ENCODE measurements at places on chromosomes 1 and 21.

- no peak for DNase-seq
These were observed 34.0 kb downstream of the TMEM53 start for GRCh38 chr1:44640200-44640853.

DNA sequence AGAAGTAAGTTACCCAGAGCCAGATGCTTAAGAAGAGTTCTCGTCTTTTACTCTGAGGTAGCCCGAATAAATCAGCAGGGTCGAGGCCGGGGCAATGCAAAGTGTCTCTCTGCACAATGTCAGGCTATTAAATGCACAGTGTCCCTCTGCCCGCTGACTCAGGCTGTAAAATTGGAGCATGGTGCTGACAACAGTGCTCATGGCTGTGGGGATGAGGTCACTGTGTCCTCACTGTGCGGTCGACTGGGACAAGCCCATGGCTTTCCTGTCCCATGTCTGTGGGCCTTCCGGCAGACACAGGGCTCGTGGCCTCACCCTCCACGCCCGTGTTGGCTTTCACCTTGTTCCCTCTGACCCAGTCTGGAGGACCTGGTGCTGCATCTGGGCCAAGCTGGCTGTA lies 14.6 kb upstream of the SLC2A1 start:
- no peak for DNase-seq

DNA sequence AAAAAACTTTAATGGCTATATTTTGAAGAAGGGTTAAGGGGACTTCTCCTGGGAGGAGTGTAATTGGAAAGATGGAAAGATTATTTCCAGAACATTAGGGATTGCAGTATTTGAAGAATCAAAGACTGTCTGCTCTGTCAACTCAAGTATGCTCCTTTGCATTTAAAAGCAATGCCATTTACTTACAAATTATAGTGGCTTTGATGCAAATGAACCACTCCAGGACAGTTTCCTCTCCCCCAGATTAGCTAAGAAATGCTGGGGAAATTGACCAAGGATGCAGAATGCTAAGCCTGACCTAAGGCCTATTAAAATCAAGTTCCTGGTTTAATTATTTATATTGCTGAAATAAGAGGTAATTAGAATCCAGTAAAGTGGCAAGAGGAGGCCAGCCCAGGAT lies 110.5 kb upstream of the CAMK1G start:
- DNase-seq = no peak

GRCh38 chr1:43849670-43850069 lies 83.9 kb upstream of the ARTN start:
- DNase-seq = no peak

DNA sequence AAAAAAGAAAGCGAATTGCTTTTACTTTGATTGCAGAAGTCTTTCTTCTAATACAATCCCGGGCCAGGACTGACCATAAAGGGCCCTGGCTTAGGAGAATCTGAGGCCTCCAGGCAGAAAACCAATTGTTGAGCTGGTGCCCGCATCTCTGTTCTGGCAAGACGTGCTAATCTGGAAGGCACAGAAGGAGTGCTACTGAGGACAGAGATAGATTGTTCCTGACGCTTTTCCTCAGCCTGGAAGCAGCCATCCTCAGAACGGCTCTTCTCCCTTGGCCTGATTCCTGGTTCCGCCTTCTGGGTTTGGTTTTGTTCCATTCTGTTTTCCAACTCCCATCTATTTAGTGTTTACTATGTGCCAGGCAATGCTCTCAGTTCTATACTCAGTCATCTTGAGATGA lies 44.8 kb upstream of the SPOCD1 start:
- no peak for DNase-seq

GRCh38 chr21:38990424-38990794 lies 184.7 kb downstream of the ETS2 start:
- DNase-seq = no peak

DNA sequence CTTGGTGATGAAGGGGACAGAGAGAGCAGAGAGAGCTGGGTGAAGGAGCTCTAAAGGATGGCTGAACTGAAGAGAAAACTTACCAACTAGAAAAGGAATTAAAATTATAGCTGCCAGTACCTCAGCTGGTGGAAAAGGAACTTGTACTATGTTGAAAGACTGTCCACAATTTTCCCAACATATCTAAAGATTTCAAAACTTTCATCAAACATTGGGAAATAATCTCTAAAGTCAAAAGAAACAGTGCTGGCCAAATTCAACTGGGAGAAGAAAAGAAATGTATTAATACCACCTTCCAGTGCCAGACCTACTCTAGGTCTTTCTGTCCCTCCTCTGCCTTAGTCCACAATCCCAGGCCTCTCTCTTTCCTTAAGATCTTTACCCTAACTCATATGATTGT lies 6.1 kb downstream of the SMG5 start:
- no peak for DNase-seq

DNA sequence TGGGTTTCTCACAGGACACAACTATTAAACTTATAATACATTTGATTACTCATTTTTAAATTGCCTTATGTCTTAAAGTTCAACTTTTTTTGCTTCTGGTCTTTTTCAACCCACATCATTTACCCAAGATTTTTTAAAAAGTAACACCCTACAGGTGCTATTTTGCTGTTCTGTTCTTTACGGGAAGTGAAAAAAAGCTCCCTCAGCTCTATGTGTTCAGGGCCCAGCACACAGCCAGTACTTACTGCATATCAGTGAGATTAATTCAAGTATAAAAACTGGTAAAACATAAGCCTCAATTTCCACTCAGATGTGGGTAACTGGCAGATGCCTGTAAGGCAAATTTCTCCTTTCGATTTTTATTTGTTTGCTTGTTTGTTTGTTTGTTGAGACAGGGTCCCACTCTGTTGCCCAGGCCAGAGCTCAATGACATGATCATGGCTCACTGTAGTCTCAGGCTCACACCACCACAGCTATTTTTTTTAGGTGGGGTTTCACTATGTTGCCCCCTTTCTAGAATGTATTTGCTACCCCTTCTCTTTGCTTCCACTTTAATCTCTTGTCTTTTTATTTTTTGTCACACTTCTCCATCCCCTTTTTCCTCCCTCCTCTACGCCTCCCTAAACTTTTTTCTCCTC lies 20.3 kb downstream of the RNASEL start:
- no peak for DNase-seq

- no peak for DNase-seq
These were observed 148.1 kb downstream of the TRABD2B start for GRCh38 chr1:47849005-47849521.

GRCh38 chr21:46153247-46154154 lies 1.9 kb downstream of the FTCD start:
- no peak for DNase-seq

DNA sequence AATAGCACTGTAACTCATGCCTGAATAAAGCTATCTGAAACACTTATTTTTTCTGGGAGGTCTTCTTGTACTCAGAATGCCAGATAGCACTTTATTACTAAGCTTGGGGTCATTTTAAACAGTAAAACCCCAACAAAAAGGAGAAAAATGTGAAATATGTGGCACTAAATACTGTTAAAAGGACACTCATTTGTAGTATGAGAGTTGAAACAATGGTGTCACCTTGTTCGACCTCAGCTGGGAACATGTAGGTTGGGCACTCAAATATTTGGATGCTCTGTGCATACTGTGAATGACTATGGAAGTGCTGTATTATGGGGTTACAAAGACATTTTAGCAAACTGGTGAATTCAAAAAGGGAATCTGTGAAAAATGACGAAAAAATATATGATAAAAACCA lies 53.9 kb downstream of the SELENOF start:
- DNase-seq = no peak

DNA sequence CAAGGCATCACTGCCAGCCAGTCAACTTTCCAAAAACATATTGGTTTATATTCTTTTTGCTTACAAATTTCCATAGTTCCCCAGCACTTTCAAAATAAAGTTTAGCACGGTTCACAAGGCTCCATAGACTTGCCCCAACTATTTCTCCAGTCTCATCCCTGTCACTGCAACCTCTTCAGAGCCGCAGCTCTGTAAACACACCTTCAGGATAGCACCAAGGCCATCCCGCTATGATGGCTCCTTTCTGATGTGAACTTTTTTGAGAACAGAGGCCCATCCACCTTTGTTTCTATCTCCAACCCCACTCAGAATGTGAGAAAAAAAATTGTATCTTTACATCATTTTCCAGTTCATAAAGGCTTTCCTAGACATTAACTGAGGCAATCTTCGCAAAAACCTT lies 26.3 kb downstream of the PGM1 start:
- DNase-seq = no peak

- no peak for DNase-seq
These were observed 26.7 kb upstream of the MX1 start for GRCh38 chr21:41399246-41399800.

DNA sequence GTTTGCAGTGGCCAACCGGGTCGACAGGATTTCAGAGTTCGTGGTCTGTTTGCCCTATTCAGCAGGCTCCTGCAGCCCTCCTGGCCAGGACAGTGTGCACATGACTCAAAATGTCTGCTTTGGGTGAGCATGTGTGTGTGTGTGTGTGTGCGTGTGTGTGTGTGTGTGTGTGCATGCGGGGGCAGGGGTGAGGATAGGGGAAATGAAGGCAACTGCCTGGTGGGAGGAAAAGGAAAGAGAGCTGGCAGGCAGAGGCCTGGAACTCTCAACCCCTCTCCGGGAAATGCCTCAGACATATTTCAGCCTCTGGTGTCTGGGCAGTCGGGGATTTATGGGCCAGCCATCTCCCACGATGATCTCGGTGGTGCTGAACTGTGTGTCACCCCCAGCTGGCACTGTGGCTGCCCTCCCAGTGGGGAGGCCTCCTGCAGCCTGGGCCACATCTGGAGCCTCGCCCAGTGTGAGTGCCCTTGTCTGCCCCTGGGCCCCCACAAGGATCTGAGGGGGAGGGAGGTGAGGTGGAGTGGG lies 15.2 kb downstream of the CDCP2 start:
- DNase-seq = no peak

DNA sequence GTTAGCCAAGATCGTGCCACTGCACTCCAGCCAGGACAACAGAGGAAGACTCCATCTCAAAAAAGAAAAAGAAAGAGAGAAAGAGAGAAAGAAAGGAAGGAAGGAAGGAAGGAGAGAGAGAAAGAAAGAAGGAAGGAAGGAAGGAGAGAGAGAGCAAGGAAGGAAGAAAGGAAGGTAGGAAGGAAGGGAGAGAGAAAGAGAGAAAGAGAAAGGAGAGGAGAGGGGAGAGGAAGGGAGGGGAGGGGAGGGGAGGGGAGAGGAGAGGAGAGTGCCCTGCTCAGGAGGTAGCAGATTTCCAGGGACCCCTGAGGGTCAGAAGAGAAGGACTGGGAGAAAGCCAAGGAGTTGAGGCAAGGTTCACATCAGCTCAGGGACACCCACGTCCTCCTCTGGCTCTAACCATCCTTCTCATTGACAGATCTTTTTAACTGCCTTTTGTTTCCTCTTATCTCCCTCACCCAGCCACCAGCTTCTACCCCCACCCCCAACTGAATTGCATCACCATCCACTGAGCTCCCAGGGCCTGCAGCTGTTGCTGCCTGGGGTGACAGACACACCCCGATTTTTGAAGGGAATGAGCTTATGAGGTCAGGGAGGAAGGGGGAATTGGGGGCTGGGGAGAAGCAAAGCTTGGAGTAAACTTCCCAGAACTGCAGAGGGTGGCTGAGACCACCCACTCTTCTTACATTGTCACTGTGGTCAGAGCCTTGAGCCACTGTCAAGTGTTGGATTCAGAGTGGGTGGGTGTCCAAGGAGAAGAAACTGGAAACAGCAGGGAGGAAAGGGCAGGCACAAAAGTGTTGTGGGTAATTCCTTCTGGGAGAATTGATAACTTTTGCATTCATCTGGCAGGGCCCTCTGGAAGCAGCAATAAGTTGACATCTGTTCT lies 91.6 kb downstream of the GLUL start:
- DNase-seq = no peak

GRCh38 chr1:19341201-19342061 lies 29.3 kb downstream of the SLC66A1 start:
- peak; percentile 71 for DNase-seq

- no peak for DNase-seq
These were observed 2.8 kb downstream of the S100A10 start for GRCh38 chr1:151990856-151991198.

- no peak for DNase-seq
These were observed 53.9 kb downstream of the TENT5C start for GRCh38 chr1:117659550-117660270.

GRCh38 chr1:18869847-18870594 lies 10.6 kb upstream of the TAS1R2 start:
- no peak for DNase-seq

DNA sequence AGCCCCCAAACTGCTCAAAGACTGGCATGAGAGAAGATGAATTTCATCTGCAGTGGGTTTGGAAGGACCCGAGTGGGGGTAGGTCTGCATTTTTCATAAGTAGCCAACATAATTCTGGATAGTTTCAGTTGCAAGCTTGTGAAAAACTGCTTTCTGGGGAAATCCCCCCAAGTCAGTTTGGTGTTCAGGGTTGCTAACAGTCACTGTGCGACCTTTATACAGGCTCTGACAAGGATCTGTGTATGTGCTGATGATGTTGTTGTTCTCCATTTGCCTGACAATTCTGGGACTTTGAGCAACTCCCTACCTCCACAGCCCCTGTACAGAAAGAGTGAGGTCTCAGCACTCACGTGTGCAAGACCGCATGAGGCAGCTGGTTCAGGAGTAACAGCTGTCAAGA lies 87.9 kb downstream of the SUSD4 start:
- DNase-seq = no peak

GRCh38 chr1:36955016-36955415 lies 79.3 kb downstream of the GRIK3 start:
- no peak for DNase-seq

DNA sequence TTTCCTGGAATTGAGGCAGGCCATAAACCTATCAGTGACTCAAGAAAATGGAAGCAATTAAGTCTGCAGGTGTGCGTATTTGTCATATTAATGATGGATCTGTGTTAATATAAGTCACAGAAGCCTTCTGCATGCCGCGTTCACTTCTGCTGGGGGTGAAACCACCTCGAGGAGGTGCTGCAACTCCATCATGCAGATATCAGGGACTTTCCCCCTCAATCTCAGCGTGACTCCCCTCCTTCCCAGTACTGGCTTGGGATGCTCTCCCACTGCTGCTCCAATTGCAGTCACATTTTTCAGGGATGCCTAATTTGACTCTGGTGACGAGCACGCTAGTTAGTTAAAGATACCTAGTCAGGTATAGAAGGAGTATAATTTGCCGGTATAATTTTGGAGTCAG lies 87.5 kb downstream of the ASTN1 start:
- DNase-seq = no peak

- DNase-seq = no peak
These were observed 394.0 kb downstream of the NPHP4 start for GRCh38 chr1:5597991-5598823.

- no peak for DNase-seq
These were observed 7.7 kb downstream of the ARHGEF19 start for GRCh38 chr1:16204634-16205333.

DNA sequence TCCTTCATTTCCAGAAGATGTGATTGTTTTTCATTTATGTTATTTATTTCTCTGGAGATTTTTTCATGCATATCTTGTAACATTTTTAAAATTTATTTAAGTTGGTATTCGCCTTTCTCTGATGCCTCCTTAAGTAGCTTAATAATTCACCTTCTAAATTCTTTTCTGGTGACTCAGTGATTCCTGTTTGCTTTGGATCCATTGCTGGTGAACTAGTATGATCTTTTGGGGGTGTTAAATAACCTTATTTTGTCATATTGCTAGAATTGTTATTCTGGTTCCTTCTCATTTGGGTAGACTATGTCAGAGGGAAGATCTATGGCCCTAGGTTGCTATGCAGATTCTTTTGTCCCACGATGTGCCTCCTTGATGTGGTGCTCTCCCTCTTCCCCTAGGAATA lies 1347.2 kb upstream of the B3GALT2 start:
- no peak for DNase-seq

All from GM18507 (cell line).